CD4-positive, alpha-beta memory T cell (primary cell): ENCODE measurements at places on chromosomes 4 and X.

GRCh38 chr4:75698162-75698962, 25.2 kb upstream of the G3BP2 start:
- peak; percentile 27 for DNase-seq

DNA sequence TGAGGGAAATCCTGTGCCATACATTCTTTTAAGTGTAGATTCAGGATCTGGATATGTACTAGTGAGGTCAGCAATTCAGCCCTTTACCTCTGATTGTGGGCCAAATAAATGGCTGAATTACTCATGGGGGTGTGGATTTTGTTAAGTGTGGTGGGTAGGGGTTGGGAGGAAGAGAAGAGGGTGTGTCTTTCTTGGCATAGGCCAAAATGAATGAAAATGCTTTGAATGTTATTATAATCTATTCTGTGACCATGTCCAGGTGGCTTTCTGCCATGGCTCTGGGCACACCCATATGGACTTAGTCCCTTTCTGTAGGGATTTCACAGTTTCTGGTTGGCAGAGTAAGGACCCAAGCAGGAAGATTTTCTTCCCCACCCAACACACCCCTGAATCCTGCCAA, 244.3 kb downstream of the CBR4 start:
- DNase-seq = no peak

DNA sequence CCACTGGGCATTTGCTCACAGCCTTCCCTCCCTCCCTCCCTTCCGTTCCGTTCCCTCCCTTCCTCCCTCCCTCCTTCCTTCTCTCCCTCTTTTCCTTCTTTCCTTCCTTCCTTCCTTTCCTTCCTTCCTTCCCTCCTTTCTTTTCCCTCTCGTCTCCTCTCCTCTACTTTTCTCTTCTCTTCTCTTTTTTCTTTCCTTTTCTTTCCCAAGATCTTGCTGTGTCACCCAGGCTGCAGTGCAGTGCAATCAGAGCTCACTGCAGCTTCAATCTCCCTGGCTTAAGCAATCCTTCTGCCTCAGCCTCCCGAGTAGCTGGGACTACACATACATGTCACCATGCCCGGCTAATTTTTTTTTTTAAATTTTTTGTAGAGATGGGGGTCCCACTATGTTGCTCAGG, 26.7 kb upstream of the ING2 start:
- DNase-seq = no peak

DNA sequence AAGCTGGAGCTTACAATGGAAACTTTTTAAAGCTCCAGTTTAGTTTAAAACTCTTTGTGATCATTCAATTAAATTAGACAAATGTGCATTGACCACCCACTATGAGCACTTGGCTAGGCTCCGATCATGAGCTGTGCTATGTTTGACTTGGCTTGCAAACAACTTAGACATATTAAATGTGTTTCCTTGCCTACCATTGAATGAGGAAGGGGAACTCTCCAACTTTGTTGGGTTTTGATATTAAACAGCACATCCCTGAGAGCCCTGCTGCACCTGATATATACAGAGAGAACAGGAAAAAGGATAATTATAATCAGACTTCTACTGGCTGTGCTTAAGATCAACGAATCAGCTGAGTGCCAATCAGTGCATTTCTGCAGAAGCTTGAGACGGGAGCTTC, 71.4 kb upstream of the ADGRL3 start:
- DNase-seq = no peak

DNA sequence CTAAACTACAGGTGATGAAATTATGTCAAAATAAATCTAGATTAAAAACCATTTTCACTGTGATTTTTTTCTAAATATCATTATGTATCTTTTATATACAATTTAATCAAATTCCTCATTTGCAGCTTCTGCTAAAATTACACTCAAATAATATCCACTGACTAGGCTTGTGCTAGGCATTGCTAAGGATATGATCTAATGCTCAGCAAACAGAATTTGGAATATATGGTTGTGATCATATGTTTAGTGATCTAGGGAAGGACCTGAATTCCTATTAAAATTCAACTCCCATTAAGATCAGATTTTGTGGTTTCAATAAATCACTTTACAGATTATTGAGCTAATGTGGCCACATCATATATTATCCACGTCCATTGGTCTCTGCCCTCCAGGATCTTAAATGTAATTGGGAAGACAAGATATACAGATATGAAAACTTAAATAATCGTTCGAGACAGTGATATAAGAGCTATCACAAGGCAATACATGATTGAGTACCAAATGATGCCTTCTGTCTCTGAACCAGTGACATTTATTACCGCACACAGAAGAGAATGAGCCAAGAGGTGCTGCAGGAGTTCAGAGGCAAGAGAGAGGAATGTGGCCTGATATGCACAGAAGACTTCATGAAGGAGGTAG, 206.0 kb upstream of the RPS6KA3 start:
- no peak for DNase-seq

- no peak for DNase-seq
These were observed 179.5 kb downstream of the MSN start for GRCh38 chrX:65846974-65847373.

DNA sequence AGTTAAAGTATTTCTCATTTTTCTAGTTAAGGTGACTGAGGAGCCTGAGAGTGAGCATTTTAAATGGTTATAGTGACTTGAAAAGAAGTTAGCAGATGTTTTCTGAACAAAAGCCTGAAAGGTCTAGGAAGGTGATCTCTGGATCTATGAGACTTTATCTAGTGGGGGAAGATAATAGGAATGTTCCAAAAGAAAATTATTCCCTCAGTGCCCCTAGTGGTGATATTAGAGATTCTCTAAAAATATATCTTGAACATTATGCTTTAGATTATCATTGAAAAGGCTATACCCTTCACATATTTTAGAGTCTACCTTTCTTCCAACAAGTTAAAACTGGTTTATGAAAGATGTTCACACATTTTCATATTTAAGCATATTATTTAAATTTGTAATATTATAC, 69.0 kb upstream of the SPANXN1 start:
- no peak for DNase-seq

- no peak for DNase-seq
These were observed 166.5 kb downstream of the MAML3 start for GRCh38 chr4:139987502-139987850.

- DNase-seq = no peak
These were observed 161.8 kb downstream of the DCLK2 start for GRCh38 chr4:150240011-150240410.

- peak; percentile 64 for DNase-seq
These were observed 10.4 kb downstream of the L1CAM start for GRCh38 chrX:153875391-153876111.

DNA sequence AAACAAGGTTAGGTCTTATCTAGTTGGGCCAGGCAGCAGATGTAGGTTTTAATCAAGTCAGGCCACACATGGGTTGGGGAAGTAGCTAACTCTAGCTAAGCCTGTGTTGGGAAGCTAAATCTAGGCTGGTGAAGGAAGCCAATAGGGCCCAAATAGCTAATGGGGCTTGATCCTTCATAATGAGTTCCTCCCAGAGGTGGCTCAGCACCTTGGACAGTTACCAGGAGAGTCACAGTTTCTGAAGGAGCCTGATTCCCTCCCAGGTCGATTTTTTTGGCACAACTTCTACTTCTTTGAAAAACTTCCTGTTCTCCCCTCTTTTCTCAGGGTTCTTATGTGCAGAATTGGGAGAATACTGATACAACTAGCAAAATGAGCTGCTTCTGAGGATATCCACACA, 242.5 kb upstream of the PRPS2 start:
- DNase-seq = no peak

GRCh38 chr4:1967512-1968149, 41.1 kb downstream of the NELFA start:
- DNase-seq = no peak

DNA sequence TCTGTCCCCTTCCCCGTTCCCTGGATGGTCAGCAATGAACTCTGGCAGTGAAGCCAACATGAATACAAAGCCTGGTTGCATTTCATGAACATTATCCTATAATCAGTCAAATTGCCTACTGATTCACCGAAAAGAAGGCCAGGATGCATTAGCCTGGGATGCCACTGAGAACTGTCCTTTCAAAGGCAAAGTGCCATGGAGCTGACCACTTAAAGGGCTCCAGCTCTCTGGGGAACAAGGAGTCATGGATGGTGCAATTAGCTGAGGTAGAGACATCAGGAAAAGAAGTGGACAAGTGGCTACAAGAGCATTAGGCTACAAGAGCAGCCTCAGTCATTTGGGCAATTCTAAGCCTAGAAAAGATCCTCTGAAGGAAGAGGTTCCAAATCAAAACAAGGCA, 69.0 kb downstream of the PARM1 start:
- DNase-seq = no peak

DNA sequence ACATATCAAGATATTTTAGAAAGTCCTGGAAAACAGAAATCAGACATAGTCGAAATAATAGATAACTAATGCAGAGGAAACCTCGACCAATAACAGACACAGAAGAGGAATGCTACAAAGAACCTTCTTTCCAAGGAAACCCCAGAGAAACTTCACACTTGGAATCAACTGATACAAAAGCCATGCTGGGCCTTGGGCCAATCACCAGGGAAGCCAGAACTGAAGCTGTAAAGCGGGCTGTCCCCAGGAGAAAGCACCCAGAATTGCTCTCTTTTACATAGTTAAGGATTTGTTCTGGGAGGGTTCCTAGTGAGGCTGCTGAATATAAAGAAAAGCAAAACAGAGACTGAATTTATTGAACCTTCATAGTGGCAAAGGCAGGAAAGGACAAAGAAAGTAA, 100.5 kb downstream of the PRDM5 start:
- no peak for DNase-seq

DNA sequence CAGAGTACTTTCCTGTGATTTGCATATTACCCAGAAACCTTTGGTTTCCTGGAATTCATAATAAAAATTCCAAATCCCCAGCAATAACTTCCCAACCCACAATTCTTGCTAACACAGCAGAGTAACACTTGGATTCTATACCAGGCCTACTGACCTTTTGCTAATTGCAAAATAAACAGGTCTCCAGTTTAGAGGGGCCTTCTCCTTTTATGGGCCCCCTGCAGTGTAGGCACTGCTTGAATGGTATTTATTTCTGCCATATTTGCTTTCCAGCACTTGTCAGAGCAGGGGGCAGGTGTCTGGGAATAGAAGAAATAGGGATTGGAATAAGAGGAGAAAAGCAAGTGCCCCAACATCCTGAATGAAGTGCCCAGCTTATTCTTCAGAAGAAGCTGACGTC, 25.3 kb upstream of the GPC3 start:
- no peak for DNase-seq

DNA sequence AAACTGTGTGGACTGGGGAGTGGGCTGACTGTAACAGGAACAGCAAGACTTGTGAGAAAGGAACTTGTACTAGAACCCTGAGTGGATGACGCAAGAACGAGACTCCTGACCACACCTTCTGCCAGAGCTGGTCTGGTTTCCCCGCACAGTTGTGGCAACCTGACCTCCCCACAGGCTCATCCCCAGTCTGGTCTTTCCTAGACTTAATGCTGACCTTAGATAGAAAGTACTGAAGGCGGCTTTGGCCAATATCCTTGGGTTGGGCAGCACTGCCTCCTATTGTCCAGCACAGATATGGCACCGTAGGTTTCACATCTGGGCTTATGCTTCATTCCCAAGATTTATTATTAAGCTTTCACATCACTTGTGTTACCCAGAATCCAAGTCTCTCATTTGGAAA, 137.8 kb upstream of the FRG1 start:
- no peak for DNase-seq

DNA sequence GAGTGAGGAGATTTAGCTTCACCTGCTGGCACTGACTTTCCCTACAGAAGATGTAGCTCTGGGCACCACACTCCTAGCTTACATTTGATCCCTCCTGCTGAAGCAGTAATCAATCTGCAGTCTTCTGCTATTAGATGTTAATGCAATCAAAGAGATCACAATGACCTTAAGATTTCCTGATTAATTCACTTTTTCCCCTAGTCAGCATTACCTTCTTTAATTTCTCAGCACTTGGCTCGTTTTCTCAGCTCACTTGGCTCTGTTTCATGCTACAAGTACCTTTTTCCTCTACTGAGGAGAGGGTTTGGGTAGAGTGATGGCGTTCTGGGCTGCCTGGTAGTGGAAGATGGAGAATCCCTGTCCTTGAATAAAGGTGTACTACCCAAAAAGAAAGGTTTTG, 113.0 kb upstream of the PAK3 start:
- DNase-seq = no peak

GRCh38 chr4:105596684-105597083, 44.3 kb downstream of the ARHGEF38 start:
- no peak for DNase-seq

DNA sequence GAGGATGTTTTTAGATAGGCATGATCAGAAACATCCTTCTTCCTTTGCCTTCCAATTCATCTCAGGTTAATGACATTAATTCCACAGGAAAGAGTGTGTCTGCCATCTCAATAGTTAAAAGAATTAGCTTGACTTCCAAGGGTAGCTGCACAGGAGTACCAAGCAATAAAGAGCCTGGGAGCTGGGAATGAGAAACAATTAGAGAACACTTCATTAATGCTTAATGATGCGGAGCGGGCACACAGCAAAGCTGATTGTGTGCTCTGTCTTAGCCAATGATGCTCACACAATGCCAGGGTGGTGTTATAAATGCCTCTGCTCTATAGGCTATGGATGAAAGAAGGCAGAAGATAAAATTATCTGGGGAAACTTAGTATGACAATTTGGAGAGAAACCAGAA, 1052.5 kb upstream of the LCORL start:
- DNase-seq = no peak

- DNase-seq = no peak
These were observed 31.5 kb downstream of the TMEM271 start for GRCh38 chr4:544386-545105.

DNA sequence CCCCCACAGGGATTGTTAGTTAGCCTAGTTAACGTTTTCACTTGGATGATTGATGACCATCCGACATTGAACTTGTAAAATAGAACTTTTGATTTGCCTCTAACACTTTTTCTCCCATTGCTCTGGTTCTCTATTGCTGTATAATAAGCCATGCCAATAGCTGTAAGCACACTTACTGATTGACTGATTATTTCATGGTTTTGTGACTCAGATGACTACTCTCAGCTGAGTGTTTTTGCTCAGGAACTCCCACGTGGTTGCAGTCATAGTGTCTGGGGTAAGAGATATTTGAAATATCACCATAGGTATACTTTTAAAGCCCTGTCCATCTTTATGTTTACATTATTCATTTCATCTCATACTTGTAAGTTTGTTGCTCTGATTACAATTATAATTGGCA, 1285.5 kb downstream of the STIM2 start:
- DNase-seq = no peak

DNA sequence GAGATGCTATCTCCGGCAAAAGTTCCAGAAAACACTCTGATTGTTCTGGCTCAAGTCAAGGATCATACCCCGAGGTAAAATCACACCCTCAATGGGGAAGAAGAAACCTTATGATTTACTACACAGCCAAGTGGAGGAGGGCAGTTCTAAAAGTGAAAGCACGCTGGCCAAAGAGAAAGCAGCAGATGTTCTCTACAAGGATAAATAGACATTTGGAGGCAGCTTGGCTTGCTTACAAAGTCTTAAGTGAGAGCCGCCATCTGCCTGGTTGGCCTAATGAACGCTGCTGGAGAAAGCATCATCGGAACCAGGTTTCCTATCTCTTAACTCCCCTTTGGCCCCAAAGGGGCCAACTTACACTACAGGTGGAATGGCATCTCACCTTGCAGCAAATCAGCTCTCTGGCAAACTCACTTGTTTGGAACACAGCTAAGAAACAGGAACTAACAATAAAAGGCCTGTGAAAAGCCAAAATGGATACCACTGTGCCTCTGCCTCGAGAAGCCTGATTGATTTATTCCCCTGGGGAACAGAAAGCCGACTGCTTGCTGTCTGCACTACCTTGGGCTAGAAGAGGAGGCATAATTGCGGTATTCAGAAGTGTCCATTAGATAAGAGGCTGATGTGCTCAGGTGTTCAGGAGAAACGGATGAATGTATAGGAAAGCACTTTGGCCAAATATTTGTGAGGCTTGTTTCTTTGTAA, 22.8 kb downstream of the FRAS1 start:
- no peak for DNase-seq

- peak; percentile 9 for DNase-seq
These were observed 100.1 kb downstream of the CEP135 start for GRCh38 chr4:56048702-56049431.
